ENCODE measurements at places on chromosomes 3 and 15.

GRCh38 chr15:87394676-87395075, 861.9 kb downstream of the NTRK3 start:
- no peak for DNase-seq

- DNase-seq: no peak
These were observed 330.4 kb upstream of the LRRFIP2 start for GRCh38 chr3:37504583-37505357.

DNA sequence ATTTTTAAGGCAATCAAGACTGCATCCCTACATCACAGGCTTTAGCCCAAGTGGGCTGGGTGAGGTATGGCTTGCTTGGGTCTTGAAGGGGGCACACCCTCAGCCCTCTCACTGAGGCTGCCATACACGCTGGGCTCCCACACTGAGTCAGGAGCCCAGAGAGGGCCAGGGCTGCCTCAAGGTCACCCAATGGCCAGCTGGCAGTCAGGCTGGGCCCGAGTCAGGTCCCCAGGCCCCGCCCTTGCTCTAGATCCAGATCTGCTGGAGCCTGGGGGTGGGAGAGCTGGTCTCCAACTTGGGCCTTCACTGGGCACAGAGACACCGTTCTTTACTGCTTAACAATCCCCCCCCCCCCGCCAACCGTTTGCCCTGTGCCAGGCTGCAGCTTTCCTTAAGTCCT, 88.1 kb downstream of the IQSEC1 start:
- DNase-seq: no peak

GRCh38 chr3:41985018-41985417, 23.1 kb upstream of the ULK4 start:
- no peak for DNase-seq

DNA sequence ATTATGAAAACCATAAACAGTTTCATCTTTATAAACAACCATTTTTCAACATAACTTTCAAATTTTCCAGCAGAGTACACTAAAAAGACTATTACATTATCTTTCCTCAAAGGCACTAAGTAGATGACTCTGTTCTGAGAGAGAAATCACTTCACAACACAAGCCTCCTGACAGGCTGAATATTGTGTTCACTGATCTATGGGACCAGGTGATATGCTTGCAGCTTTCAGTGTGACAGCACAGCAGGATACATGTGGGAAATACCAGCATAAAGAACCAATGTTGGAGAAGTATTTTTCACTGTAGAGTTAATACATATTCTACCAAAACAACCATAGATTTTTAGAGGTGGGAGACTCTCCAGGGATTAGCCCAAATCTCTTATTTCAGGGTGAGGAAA, 350.6 kb downstream of the PLCL2 start:
- no peak for DNase-seq

DNA sequence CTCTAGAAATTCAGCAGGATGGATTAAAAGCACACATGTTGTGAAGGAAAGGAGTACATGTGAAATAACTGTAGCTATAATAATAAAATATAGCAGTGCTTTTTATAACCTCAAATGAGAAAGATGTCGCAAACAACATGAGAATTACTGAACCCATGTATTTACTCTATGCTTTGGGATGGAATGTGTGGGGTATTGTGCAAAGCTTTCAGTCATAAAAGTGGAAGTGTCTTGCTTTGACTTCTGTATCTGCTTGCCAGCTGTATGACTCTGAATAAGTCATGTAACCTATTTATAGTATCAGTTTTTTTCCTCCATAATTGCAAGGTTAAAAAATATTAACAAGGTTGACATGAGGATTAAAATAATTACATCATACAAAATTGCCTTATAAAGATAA, 519.3 kb upstream of the CADM2 start:
- DNase-seq: no peak

GRCh38 chr15:91222052-91222451, 122.0 kb downstream of the SV2B start:
- no peak for DNase-seq

DNA sequence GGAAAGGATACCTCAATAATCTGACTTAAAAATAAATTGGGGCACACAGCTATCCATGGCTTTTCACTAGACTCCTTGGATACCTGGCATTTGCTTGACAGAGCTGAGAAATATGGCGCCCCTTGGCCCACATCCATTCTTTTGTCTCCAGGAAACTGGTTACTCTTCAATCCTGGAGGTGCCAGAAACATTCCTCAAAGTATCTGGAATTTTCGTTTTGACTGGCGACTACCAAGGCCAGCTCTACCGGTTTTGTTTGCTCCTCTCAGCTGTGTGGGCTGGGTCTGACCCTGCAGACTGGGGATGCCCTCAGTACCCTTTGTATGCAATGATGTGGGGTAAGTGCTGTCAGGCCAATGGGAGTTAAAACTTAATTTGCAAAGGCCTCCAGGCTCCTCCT, 27.0 kb downstream of the KATNBL1 start:
- DNase-seq: no peak

GRCh38 chr3:22735373-22735772, 467.8 kb upstream of the UBE2E2 start:
- no peak for DNase-seq

GRCh38 chr3:104632521-104632920, 734.2 kb upstream of the ALCAM start:
- DNase-seq: no peak

Data from activated CD4-positive, CD25-positive, alpha-beta regulatory T cell (primary cell).